Foreskin keratinocyte (primary cell): ENCODE measurements at places on chromosomes 3 and 15.

DNA sequence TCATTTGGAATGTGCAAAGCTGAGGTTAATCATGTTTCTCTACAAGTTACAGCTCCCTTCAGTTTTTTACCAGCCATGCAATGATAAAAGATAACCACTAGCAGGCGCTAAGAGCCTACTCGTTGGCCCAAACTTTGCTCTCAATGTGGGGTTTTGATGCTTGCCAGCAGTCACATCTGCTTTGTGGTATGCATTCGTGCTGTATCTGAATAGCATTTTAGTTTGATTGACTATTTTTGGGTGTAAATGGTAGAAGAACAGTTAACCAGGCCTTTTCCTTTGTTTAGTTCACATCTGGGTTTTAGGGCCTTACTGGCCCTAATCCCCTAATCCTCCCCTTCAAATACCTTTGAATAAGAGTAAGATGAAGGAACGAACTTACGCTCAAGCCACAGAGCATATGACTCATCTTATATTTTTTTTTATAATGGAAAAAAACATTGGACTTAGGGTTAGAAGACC lies 4.4 kb upstream of the CLDN11 start:
- peak; percentile 84 for DNase-seq

DNA sequence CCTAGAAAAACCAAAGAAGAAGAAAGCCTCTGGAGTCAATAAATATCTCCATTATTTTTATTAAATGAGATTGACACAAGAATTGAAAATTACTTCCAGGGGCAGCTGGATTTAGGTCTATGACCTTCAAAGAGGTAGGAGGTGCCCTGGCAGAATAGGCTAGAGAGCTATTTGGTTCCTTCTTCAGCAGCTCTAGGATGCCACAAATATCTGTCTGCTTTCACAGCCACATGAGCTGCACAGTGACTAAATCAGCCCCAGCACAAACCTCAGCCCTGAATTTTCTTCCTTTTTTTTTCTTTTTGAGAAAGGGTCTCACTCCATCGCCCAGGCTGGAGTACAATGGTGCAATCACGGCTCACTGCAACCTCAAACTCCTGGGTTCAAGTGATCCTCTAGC lies 223.5 kb downstream of the ABHD5 start:
- DNase-seq: no peak

- no peak for DNase-seq
Measured at GRCh38 chr3:14524311-14524711, 15.8 kb downstream of the GRIP2 start.

DNA sequence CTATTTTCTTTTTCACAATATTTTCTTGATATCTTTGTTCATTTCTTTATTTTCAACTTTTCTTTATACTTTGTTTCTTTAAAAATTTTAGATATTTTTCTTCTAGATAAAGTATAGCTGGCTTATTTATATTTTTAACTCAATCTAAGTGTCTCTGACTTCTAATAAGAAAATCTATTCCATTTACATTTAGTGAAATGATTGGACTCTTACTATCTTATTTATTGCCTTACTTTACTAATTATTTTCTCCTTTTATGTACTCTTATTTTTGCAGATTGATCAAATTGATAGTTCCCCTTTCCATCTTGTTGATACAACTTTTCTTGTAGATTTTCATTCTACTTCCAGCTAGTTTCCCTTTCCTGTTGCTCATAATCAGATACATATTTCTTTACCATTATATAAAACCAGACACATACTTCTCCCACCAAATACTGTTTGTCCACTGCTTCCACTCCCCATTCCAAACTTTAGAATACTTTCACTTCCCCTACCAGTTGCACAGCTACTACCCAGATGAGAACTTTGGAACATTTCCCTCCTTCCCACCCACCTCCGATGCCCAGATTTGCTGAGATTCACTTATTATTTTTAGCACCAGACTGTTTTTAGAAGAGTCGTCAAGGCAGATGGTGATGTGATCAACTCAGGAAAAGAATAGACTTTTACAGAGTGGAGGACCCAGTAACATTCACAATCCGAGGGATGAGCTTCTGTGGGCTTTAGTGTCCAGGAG lies 151.5 kb downstream of the LIPC start:
- DNase-seq: no peak

DNA sequence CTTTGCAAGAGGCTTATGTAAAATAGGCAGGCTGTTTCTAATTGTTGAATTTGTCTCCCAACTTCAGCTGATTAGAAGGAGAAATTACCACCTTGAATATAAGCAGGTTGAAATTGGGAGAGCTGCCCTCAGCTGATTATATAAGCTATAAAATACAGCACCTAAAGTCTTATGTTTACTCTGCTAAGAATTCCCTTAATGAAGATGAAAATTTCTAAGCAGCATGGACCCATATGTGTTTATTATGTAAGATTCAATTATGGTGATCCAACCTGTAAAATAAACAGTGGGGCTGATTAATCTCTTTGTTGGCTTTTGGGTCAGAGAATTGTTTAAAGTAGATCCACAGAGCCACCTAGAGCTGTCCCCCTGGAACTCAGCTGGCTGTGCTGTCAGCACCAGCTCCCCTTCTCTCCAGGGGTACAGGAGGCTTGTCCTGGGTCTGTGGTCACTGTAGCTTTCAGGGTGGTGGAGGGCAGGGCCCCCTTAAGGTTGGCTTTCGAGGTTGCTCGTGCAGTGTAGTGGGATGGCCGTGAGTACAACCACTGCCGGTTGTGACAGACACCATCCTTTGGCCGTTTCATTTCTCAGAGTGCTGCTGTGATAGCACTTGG lies 9.5 kb downstream of the SLCO3A1 start:
- DNase-seq: no peak

DNA sequence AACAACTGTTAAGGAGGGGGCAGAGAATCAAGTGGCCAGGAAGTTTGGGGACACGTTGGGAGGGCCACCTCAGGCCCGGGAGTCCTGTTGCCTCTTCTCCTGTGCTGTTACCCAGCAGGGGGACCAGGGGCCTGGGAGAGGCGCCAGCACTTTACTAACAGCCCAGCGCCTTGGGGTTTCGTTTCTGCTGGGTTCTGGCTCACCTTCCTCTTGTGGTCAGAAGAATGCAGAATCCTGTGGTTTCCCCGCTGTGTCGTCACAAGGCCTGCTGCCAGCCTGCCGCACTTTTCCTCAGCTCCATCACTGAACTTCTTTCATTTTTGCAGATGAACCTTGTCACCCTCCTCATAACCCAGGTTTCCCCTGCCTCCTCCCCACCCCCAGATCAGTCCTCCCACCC lies 67.7 kb downstream of the SLC30A4 start:
- DNase-seq: peak; percentile 76

DNA sequence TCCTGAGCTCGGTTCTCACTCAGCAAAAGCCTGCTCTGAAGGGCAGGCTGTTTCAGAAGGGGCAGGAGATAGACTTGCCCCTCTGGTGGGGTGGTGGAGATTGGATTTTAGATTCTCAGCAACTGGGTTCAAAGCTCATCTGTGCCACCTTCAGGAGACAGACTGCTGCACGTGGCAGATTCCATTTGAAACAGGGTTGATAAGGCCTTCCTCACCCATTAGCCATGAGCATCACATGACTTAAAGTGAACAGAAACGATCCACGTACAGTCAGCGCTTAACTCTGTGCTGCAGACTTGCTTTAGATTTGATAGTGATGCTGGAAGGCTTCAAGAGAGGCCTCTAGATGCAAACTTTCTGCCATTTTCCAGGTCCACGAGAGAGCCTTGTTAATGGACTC lies 35.0 kb upstream of the MGLL start:
- DNase-seq: no peak

DNA sequence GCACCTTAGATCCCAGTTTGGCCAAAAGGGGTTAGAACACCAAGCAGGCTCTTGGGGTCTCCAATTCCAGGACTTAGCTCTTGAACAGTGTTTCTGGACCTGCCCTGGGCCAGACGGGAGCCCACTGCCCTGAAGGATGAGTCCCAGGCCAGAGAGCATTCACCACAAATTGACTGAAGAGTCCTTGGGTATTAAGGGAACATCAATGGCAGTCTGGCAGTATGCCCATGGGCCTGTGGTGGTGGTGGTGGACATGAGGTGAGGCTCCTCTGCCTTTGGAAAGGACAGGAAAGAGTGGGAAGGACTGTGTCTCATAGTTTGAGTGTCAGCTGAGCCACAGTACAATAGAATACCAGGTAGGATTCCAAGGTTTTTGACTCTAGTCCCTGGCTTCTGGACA lies 960.0 kb downstream of the DIPK2A start:
- DNase-seq: no peak

- peak; percentile 5 for DNase-seq
Measured at GRCh38 chr3:155712008-155712407, 32.9 kb downstream of the PLCH1 start.

GRCh38 chr15:58314593-58315216 lies 117.1 kb upstream of the LIPC start:
- no peak for DNase-seq

DNA sequence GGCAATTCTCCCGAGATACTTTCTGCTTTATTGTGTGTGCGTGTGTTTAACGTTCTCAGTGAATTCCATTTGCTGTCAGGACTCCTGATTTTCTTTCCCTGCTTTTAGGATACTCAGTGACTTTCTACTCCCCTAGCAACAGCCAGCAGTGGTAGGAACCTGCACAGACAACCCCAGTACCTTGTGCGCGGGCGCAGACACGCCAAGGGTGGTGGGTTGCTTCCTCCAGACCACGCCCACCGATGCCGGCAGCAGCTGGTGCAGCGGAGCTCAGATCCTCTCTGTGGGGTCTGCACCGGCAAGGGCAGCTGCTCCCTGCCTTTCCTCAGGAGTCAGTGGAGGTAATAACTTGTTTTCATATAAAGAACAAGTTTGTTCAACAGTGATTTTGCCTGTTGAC lies 225.1 kb upstream of the NDN start:
- no peak for DNase-seq

DNA sequence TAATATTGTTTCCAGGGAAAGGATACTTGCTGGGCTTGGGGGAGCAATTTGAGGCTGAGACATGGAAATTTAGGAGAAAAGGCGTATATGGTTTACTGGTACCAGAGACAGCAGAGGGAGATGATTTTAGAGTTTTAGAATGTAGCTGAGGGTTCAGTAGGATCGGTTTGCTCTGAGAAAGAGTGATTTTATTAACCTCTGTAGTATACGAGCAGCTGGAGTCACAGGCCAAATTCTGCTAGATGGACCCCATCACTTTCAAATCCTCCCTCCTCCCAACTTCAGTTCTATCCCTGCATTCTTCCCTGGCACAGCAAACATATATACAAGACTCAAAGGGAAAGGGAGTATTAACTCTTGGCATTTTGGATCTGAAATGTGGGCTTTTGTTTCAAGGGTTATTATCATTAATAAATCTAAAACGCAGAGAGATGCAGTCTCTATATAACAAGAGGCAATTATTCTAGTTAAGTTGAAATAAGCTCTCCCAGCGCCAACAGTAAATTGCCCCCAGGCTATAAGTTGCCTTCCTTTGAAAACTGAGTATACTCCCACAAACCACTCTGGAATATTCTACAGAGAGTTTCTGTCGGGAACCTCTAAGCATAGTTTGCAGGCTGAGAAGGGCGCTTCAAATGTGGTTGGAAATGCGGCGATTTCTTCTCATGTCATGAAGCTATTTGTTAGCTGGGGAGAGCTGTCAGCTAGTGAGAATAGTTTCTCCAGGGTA lies 5.4 kb downstream of the CRABP1 start:
- no peak for DNase-seq
